ENCODE measurements at places on chromosomes 13 and 19. TPM values are rescaled to one million over a fixed set of nuclear protein-coding genes. Genes with fewer than 3 reads are reported as not detected.

ZNF99 gene
- total RNA-seq: not detected

FAM174C gene
- total RNA-seq: 97.9 TPM

LPAR6 gene
- total RNA-seq: 0.89 TPM

CYP2A6 gene
- total RNA-seq: not detected
